ENCODE measurements at places on chromosomes 5 and 9.

DNA sequence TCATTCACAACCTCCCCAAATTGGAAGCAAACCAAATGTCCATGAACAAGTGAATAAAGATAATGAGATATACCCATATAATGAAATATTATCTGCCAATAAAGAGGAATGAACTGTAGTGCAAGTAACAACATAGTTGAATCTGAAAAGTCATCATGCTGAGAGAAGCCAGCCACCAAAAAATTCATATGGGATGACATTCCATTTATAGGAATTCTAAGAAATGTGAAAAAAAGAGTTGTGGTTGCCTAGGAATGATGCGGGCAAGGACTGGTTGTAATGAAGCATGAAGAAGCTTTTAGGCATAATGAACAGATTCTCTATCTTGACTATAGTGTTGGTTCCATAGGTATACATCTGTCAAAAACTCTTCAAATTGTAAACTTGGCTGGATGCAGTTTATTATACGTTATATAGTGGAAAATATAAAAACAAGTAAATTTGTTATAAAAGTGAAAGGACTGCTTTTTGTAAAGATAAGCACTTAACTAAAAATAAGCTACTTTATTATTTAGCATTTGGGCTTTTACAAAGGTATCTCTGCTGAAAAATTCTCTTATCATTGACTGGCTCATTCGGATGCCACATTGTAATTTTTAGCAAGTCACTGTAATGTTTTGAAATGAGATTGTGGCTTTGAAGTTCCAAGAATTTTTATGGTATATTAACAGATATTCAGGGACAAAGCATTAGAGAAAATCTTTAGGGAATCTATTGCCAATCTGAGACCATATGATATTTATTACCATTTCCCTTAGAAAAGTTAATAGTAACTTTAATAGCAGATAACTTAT lies 21.2 kb upstream of the TTC23L start:
- no peak for DNase-seq

- no peak for DNase-seq
Observed at GRCh38 chr5:2091921-2092320, 209.2 kb upstream of the IRX4 start.

DNA sequence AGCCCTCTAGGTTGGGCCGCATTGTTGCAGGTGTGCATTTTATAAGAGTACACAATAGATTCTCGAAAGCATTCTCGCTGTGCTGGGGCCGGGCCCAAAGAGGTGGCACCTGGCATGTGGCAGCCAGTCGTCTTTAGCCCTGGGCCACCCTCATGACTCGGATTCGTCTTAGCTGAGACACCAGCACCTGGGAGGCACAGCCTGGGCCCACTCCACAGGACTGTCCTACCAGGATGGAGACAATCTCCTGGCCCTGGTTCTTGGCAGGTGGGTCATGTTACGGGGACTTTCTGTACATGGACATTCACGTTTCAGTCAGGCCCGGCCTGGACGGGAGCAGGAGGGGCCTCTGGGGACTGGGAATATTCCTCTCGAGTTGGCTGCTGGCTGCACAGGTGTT lies 212.5 kb downstream of the FANCC start:
- no peak for DNase-seq

DNA sequence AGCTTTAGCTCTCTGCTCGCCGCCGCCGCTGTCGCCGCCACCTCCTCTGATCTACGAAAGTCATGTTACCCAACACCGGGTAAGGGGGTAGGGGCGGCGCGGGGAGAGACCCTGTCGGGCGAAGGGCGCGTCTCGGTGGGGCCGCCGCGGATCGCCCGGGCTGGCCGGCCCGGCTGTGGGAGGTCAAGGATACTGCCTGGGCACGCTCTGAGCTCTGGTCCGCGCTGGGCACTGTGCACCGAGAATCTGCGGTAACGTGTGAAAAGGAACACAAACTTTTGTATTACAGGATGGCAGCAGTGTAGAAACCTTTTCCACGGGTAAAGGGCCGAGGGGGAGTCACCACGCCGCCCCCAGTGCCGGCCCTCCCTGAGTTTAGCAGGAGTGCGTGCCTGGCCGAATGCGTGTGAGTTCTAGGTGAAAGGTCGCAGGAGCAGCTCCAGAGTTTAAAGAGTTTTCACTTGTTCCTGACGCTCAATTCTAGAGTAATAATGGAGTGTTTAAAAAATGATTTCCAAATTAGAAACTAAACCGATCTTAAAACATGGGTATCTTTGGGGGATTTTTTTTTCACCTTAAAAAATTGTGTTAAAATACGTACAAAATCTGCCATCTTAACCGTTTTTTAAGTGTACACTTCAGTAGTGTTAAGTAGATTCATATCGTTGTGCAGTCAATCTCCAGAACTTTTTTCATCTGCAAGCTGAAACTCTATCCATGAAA lies at the start of gene HSDL2:
HSDL2 (plus strand) TSS at position 7 of the 723 bp plus-strand sequence; CDS start at position 63, 56 bp downstream.
- peak; percentile 33 for DNase-seq

- no peak for DNase-seq
Observed at GRCh38 chr9:100112677-100113336, 13.8 kb downstream of the INVS start.

Measured in GM13977 (cell line).